Stimulated activated CD4-positive, alpha-beta T cell treated with anti-CD3 and anti-CD28 coated beads, Interleukin-1b, Interleukin-23, amount 100 ng/mL, for 4 hours (primary cell): ENCODE measurements at places on chromosomes 16 and 17.
A peak's percentile ranks its signal among the peaks of the same experiment; 100 is the strongest.

DNA sequence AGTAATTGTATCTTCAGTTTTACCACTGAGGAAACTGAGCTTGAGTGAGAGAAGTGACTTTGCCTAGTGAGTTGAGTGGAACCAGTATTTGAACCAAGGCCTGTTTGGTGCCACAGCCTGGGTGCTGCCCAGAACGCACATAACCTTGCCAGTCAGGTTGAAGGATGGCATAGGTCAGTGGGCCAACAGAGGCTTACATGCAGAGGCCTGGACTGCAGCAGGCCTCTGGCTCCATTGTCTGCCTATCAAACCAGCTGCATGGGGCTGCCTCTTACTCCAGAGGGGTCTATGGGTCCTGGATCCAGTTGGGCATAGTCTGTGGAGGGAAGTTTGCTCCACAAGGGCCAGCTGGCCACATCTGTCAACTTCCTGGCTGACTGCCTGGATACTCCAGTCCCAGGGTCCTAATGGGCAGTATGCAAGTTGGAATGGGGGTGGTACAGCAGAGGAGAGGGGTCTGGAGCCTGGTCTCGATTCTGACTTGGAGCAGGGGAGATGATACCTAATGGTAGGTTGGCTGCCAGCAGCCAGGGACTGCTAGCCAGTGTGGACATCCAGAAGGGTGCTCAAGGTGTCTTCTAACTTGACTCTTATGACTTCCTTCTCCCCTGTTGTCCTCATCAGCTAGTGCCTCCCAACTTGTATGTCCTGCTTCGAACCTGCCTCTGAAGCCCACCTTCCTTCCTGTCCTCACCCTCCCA lies 11.1 kb upstream of the RNF112 start:
- no peak for DNase-seq

DNA sequence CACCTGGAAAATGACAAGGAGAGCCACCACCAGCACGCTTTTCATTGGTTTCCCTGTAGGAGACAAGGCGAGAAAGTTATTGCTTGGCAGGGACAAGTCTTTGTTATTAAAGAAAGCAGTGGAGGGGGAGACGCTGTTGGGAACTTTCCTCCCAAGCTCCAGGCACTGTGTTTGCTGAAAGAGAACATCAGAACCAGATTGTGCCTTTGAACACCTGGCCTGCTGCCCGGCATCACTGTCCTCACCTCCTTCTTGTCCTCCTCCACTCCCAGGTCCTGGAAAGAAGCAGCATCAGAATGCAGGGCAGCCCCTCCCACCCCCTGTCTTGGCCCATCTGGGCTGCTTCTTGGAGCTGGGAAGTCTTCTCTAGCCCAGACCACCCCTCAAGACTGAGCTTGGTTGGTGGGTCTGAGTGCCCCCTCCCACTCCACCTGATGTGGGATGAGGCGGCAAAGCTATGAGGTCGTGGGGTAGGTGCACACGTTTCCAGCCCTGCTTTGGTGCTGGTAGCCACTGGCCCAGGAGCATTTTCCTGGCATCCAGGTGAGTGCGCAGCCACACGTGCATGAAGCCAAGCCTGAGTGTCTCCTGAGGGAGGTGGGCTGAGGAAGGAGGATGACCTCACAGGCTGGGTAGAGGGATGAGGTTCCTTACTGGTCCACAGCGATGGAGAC lies 6.2 kb downstream of the CCR7 start:
- DNase-seq: no peak

- DNase-seq: no peak
Measured at GRCh38 chr16:23187341-23187740, 4.8 kb downstream of the SCNN1G start.

- DNase-seq: no peak
Measured at GRCh38 chr17:57699751-57700219, 45.3 kb downstream of the CCDC182 start.

GRCh38 chr17:65395924-65396323 lies 165.5 kb downstream of the AXIN2 start:
- no peak for DNase-seq

- peak; percentile 15 for DNase-seq
Measured at GRCh38 chr17:39679521-39680192, 8.2 kb downstream of the PGAP3 start.
